ENCODE measurements at places on chromosomes 11 and 22.

DNA sequence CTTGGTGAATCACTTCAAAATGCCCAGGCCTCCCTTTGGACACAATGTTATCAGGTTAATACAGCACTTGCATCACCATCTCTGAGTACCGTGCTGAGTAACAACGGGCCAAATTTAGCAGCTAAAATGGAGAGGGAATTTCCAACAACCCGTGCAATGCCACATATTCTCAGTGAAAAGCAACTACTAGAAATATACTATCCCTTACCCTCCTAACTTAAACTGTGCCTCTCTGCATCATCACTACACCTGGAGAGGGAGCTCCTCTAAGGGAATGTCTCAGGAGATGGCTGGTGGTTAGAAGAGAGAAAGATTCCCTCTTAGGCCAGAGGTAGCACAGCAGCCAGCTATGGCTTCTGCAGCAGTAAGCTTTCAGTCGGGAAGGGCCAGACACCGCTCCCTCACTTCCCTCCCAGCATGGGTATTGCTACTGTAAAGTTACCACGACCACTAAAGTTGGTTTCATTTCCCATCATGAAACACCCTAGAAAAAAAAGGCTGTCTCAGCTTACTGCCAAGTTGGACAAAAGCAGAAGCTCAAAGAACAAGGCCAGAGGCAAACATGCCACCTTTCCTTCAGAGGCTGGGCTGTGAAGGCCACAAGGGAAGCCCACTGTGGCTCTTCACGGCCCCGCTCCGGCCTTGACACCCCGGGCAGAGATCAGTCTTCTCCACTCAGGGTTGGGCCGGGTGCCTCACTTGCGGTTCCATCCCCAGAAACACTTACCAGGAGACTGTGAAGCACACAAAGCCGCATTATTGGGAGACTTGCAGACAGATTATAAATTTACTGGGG, 3.9 kb downstream of the MAML2 start:
- no peak for DNase-seq

- no peak for DNase-seq
These were observed 109.8 kb downstream of the KCNQ1 start for GRCh38 chr11:2554338-2555207.

DNA sequence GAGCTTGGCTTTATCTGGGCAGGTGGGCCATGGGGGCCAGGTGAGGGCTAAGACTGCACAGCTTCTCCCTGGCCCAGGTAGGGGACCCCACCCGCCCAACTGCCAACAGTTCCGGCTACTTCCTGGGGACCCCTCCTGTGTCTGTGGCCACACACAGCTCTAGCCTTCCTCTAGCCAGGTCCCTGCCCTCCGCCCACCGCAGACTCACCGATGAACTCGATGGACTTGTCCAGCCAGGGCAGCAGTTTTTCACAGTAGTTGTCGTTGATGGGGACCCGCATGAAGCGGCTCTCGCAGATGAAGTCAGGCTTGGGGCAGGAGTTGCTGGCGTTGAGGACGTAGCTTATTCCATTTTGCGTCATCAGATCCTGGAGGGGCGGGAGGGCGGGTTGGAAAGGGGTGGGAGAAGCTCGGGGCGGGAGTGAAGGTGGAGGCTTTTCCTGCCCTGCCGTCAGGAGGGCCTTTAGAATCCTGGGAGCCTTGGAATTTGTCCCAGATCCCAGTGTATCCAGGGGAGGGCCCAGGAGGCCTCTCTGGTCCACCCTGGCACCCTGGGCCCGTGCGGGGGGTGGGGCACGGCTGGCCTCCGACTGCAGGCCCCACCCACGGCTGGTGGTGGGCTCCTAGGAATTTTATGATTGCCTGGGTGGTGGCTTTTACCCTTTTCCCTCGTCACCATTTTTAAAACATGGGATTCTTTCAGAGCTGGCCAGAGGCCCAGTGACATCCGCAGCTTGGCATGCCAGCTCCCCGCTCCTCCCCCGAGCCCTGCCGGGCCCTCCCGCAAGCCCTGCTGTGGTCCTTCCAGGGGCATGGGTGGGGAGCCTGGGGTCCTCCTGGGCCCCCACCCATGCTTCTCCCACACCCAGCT, 13.9 kb downstream of the DUSP8 start:
- DNase-seq = no peak

DNA sequence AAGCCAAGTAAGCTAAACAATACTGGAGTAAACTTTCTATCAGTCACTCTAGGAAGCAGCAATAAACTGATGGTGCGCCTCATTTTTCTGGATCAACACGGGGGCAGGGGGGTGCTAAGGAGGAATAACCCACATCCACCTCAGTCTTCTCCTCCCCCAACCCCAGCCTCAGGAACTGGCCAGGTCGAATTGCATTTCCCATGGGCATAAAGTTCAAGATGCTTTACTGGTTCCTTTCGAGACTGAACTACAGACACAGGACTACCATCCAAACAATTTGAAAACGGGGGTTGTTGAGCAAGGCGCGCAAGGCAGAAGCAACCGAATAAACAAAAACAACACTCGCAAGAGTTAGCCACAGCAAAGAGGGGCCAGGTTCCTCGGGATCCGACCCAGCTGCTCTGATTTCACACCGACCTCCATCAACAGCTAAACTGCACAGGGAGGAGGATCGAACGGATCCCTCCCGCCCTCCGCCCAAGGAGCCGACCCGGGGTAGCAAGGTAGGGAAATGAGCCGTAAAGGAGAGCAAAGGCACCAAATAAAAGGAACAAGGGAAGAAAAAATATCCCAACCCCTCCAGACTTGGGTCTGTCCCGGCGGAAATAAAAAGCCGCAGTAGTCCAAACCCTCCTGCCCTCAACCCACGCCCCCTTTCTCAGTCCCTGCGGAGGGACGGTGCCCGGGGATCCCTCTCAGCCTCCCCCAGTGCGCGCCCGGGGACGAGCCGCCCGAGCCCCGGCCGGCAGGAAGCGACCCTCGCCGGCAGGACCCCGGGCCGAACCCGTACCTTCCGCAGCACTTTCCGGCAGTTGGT, 801 bp downstream of the SESN3 start:
- DNase-seq = peak; percentile 6

- DNase-seq = no peak
These were observed 8.5 kb downstream of the PPFIA1 start for GRCh38 chr11:70278994-70279393.

DNA sequence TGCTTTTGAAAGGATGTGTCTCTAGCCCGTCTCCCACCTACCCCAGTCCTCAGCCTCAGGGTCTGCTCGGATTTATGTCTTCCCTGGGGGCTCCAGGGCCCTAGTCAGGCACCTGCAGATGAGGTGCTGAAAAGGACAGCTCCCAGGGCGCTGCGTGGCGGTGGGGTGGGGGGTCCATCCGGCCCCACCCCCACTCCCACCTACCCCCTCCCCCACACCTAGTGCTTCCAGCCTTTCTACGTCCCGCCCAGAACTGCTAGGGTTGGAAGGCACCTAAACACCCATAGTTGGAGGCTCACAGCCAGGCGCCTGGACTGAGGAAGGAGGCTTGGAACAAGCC, 1.4 kb upstream of the ROBO3 start:
- DNase-seq = no peak

DNA sequence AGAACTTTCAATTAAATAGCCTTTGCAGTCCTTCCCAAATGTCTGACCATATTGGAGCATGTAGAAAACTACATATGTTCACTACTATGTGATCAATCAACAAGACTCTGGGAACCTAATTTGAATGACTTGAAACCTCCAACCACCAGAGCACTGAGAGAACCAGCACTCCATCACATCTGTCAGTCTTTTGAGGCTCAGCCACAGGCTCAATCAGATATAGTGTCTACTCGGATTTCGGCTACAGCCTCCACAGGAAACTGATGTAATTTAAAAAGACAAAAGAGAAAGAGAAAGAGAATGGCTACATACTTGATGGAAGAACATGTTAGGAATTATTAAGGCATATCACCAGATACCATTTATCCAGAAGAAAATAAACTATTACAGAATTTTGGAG, 859.0 kb downstream of the FAM181B start:
- DNase-seq = no peak

GRCh38 chr11:69209038-69209350, 53.3 kb downstream of the SMIM38 start:
- DNase-seq = no peak

DNA sequence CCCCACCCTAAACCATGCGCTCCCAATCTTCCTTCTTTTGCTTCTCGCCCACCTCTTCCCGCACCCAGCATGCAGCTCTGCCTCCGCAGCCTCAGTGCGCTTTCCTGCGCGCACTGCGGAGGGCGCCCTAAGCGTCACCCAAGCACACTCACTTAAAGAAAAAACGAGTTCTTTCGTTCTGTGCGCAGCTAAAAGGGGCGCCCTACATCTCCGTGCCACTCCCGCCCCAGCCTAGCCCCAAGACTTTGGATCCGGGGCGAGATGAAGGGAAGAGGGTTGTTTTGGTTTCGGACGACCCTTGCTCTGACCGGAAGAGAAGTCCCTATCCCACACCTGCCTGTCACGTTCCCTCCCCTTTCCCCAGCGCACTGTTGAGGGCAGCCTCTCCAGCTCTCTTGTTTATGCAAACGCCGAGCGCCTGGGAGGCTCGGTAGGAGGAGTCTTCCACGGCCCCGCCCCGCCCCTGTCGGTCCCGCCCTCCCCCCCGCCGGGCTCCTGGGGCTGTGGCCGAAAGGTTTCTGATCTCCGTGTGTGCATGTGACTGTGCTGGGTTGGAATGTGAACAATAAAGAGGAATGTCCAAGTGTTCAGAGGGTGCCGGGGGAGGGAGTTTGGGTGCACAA, 5.3 kb downstream of the VSIG2 start:
- DNase-seq = no peak

GRCh38 chr11:35523331-35523768, 2.1 kb downstream of the PAMR1 start:
- no peak for DNase-seq

DNA sequence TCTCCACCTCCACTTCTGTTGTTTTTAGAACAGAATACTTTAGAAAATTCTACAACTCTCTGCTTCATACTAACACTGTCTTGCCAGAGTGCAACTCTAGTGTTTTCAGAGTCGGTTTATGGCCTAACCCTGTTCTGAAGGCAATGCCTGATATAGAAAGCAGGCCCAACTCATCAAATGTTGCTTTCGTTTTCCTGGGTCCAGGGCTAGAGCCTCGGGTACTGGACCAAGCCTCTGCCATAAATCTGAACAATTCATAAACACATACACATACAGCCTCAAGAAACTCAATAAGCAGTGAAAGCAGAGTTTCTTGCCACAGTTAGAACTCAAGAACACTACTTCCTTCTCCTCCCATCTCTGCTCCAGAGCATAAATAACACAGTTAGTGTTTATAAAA, 9.8 kb downstream of the TMEM218 start:
- DNase-seq = no peak

GRCh38 chr11:40491341-40491740, 968.1 kb downstream of the LRRC4C start:
- DNase-seq = no peak

GRCh38 chr22:25109878-25110595, 89.6 kb upstream of the CRYBB3 start:
- no peak for DNase-seq

GRCh38 chr11:99682646-99683045, 661.9 kb downstream of the CNTN5 start:
- DNase-seq = no peak

GRCh38 chr11:66676282-66676919, 1.3 kb downstream of the RBM4B start:
- no peak for DNase-seq

DNA sequence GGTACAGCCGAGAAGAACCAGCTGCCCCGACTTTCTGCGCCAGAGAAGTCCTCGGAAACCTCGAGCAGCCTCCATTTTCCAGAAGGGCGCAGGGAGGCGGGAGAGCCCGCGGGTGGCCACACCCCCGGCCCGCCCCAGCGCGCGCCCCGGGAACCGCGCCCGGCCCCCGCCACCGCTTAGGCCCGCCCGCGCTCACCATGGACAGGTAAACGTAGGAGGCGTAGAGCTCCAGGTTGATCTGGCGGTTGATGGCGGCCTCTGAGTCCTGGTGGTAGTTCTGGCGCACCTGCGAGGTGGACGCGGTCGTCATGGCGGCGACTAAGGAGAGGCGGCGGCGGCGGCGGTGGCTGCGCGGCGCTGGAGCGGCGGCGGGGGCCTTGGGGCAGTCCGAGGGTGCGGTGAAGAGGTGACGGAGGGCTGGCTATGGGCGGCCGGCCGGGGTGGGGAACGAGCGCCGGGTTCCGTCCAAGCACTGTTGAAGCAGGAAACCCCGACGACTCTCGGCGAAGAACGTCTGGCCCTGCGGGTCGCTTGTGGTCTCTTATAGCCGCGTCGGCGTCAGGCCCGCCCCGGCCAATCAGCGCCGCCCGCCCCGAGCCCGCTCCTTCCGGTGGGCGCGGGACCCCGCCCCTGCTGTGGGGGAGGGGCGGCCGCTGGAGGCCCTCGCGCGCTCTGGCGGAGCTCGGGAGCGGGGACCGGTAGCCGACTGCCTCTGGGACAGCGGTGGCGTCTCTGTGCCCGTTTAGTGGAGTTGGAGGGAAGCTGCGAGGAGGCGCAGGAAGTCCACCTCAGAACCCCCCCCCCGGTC, at the start of gene FTH1:
FTH1 (minus strand) TSS at position 519 of the 808 bp plus-strand sequence; CDS start at position 310, 209 bp downstream.
- DNase-seq = no peak

DNA sequence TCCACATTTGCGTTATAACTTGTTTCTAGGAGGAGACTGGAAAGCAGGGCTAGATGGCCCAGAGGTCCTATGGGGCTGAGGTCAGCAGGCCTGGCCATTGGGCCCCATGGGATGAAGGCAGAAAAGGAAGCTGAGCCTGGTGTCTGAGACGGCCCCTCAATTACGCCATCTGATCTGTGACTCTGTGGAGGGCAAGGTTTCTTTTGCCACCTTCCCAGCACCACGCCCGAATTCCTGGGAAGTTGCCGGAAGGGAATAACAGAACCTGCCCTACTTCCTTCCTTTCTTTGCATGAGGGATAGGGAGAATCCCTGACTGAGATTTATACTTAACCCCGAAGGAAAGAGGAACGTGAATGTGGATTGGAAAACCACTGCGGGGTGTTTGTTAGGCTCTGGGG, 118.1 kb downstream of the MPPED1 start:
- DNase-seq = no peak
